ENCODE measurements at places on chromosomes 5 and 9. TPM values are rescaled to one million over a fixed set of nuclear protein-coding genes. Genes with fewer than 3 reads are reported as not detected.

NR6A1 gene
- 2.4 TPM for total RNA-seq

- peak; percentile 82 for DNase-seq
Measured at GRCh38 chr9:128192601-128193371, 1.4 kb upstream of the CIZ1 start.

DNA sequence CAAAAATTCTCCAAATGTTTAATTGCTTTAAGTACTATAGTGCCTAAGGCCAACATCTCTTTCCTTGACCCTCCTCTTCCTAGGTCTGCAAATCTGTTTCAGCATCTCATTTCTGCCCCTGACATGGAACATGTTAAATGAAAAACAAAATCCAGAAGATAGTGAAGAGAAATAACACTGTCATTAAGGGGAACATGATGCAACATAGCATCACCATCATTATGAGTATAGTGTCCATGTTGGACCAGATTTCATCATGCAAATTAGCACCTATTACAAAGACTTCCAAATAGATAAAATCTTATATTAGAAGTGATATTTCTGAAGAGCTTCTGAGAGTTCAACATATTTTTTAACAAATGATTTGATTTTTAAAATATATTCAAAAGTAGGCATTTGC is 375.2 kb downstream of the PTPRD start:
- DNase-seq, result no peak

DNA sequence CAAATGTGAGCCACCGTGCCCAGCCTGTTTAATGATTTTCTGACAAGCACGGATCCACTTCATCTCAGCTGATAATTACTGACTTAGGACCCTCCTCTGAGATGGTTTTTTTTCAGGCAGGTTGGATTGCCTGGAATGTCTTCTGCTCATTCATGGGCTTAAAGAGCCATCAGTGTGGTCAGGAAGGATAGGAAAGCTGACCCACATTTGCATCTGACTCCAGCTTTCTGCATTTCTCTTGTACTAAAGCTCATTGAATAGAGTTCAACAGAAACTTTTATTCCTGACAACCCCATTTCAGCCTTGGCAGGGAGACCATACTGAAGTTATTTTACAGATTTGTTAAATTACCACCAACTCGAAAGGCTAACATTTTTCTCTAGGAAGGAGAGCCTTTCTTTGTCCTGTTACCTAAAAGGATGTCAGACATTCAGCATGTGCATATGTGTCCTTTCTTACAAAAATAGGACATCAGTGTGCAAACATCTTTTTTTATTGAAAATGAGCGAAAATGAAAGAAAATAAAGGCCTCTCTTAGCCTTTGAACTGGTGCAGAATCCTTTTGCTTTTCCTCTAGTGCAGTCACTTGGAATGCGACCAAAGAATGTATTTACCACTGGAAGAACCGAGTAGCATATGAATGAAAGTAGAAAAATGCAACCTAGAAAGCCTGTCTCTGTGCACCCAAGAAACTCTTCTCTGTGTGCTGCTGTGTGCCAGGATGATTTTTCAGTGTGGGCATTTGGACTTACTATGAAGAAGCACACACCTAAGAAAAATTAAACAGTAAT is 26.6 kb downstream of the ADCY2 start:
- DNase-seq, result no peak

- peak; percentile 66 for DNase-seq
Measured at GRCh38 chr9:69122549-69123141, 51.4 kb upstream of the TJP2 start.

- DNase-seq, result no peak
Measured at GRCh38 chr5:111453747-111454146, 58.6 kb downstream of the STARD4 start.
